ENCODE measurements at places on chromosomes 16 and 17.

- H3K36me3 ChIP-seq = no peaks in the 10 kb centered on the region
- DNase-seq = no peak
- no peak overlapping the region for H3K27ac ChIP-seq
- no peak overlapping the region for H3K4me3 ChIP-seq
- H3K27me3 ChIP-seq = no peaks in the 10 kb centered on the region
Measured at GRCh38 chr16:73483934-73484711, 436.2 kb upstream of the ZFHX3 start.

DNA sequence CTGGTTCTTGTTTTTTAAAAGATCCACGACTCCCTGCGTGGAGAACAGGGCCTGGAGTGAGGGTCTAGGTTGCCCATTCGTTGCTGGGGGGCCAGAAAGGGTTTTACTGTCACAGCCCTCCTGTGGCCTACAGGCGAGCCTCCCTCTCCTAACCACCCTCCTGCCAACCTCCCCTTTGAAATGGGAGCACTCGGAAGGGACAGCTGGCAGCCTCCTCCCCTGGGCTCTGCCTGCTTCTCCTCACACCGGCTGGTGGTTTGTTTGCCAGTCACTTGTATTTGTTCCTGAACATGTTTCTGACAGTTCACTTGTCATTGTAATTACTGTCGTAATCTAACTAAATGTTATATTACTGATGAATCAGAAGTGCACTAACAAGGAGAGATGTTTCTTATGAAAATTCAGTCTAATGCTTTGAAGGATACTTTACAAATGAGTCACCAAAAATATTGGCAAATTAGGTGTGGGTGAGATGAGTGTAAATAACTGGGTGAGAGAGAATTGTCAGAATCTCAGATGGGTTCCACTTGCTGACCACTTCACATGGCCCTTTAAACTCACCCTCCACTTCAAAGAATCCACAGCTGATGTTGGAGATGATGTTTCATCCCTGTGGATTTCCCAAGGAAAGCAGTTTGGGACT is 2.7 kb upstream of the SPPL2C start:
- DNase-seq = no peak
- no peaks in the 10 kb centered on the region for H3K36me3 ChIP-seq
- peaks cover 52% of the 10 kb centered on the region for H3K27me3 ChIP-seq
- H3K27ac ChIP-seq = no peak overlapping the region

DNA sequence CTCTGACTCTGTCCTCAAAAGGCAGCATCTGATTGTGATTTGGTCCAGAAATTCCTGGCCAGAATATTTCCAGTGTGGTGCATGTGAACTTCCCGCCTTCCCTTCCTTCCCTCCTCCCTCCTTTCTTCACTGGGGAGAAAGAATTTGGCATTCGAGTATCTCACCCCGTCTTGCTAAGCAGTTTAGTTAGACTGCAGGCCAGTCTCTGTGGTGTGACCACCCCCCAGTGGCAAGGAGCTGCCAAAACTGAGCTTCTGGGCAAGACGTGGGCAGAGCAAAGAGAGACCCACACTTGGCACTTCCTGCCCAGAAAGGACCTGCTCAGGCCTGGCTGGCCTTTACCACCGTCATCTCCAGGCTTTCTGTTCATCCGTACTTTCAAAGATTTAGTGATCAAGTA is 36.4 kb downstream of the SNX20 start:
- H3K4me1 ChIP-seq = no peaks in the 10 kb centered on the region
- no peak overlapping the region for H3K4me3 ChIP-seq
- DNase-seq = no peak
- H3K27me3 ChIP-seq = no peaks in the 10 kb centered on the region
- H3K27ac ChIP-seq = no peak overlapping the region
- peaks cover 28% of the 10 kb centered on the region for H3K36me3 ChIP-seq

- no peaks in the 10 kb centered on the region for H3K36me3 ChIP-seq
- H3K4me1 ChIP-seq = peaks cover 4% of the 10 kb centered on the region
- no peak overlapping the region for H3K27ac ChIP-seq
Measured at GRCh38 chr16:85963753-85964285, 64.9 kb downstream of the IRF8 start.

DNA sequence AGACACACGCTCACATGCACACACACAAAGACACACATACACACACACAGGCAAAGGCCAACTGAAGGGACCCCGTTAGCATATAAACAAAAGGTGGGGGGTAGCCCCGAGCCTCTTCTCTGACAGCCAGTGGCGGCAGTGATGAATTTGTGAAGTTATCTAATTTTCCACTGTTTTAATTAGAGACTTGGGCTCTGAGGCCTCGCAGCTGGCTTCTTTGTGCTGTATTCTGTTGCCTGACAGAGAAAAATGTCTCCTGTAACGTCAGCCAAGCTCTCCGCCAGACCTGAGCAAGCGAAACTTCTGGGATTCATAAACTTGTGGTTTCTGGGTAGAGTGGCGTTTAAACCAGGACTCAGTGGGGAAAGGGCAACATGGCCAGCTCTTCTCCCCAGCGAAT is 113.9 kb upstream of the FOXF1 start:
- no peaks in the 10 kb centered on the region for H3K27me3 ChIP-seq

DNA sequence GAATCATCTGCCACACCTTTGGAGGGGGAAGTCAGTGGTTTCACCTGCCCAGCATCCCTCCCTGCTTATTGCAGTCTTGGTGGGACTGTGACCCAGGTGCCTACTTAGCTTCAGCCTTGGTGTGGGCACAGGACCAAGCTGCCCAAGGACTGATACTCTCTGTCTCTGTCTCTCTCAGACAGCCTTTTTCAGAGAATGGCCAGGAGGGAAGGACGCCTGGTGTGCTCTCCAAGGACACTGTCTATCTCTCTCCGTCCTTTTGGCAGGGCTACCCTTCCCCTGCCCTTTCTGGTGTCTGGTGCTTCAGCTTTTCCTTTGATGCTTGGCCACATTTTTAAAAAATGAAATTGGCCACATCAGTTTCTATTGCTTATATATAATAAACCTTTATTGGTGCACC is 19.6 kb downstream of the PIK3R6 start:
- no peaks in the 10 kb centered on the region for H3K36me3 ChIP-seq
- DNase-seq = peak; percentile 11
- peaks cover 10% of the 10 kb centered on the region for H3K4me1 ChIP-seq

DNA sequence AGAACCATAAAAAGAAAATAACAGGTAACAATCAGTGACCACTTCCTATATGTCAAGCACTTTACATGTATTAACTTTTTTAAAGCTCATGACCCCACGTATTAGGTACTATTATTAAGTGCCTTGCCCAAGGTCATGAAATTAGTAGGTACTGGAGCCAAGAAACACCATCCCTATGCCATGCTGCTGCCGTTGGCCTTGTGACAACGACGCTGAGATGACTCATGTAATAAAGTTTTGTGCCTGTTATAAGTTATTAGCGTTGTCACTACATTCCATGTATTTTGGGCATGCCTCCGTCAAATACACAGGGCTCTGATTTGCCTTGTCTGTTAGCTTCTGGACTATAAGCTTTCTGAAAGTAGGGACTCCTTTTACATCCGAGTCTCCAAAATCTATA is 1.4 kb downstream of the BBS2 start:
- H3K4me1 ChIP-seq = peaks cover 28% of the 10 kb centered on the region
- no peaks in the 10 kb centered on the region for H3K27me3 ChIP-seq
- no peaks in the 10 kb centered on the region for H3K36me3 ChIP-seq
- peak overlapping the region; percentile 96 for H3K4me3 ChIP-seq
- peak overlapping the region; percentile 94 for H3K27ac ChIP-seq

- no peaks in the 10 kb centered on the region for H3K27me3 ChIP-seq
- no peak overlapping the region for H3K4me3 ChIP-seq
- no peak overlapping the region for H3K27ac ChIP-seq
- H3K36me3 ChIP-seq = peaks cover 37% of the 10 kb centered on the region
- H3K4me1 ChIP-seq = no peaks in the 10 kb centered on the region
Measured at GRCh38 chr17:6109536-6109935, 39.4 kb downstream of the WSCD1 start.

GRCh38 chr16:76653390-76654026 is 376.3 kb downstream of the CNTNAP4 start:
- H3K4me1 ChIP-seq = no peaks in the 10 kb centered on the region
- H3K27me3 ChIP-seq = no peaks in the 10 kb centered on the region
- no peak for DNase-seq
- no peak overlapping the region for H3K4me3 ChIP-seq

DNA sequence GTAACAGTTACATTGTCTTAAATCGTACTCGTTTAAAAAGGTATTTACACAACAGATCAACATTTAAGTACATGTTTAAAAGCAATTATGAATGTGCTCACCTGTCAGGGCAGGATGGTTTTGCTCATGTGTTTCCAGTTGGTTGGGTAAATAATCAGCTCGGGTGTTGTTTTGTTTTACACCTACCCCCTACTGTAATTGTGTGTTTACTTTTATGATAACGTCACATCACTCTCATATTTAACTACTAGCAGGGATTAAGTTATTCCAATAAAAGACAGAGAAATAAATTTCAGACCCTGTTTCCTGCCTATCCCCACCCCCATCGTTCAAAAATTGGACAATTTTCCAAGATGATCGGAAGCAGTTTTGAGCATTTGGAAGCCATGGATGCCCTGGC is 390.2 kb downstream of the SEC14L1 start:
- H3K27me3 ChIP-seq = peaks cover 38% of the 10 kb centered on the region
- no peak overlapping the region for H3K27ac ChIP-seq
- H3K4me3 ChIP-seq = no peak overlapping the region
- peaks cover 11% of the 10 kb centered on the region for H3K4me1 ChIP-seq

DNA sequence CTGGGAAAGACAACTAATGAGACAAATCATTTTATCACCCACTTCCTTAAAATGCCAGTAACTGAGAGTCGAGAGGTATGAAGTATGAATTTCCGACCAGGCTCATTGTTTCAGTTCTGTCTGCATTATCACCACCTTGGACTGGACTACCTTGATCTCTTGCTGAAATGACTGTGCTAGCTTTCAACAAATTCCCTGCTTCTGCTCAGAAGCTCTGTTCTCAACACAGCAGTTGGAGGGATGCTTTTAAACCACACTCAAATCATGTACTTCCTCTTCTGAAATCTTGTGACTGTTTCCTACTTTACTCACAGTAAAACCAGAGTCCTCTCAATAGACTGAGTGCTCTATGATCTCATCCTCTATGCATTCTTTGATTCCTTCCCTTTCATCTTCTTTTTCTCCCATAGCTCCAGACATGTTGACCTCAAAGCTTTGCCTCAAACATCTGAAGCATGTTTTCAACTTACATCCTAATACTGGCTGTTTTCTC is 195.8 kb downstream of the KCNJ2 start:
- no peak for DNase-seq
- H3K27me3 ChIP-seq = no peaks in the 10 kb centered on the region
- no peaks in the 10 kb centered on the region for H3K4me1 ChIP-seq
- no peaks in the 10 kb centered on the region for H3K36me3 ChIP-seq

DNA sequence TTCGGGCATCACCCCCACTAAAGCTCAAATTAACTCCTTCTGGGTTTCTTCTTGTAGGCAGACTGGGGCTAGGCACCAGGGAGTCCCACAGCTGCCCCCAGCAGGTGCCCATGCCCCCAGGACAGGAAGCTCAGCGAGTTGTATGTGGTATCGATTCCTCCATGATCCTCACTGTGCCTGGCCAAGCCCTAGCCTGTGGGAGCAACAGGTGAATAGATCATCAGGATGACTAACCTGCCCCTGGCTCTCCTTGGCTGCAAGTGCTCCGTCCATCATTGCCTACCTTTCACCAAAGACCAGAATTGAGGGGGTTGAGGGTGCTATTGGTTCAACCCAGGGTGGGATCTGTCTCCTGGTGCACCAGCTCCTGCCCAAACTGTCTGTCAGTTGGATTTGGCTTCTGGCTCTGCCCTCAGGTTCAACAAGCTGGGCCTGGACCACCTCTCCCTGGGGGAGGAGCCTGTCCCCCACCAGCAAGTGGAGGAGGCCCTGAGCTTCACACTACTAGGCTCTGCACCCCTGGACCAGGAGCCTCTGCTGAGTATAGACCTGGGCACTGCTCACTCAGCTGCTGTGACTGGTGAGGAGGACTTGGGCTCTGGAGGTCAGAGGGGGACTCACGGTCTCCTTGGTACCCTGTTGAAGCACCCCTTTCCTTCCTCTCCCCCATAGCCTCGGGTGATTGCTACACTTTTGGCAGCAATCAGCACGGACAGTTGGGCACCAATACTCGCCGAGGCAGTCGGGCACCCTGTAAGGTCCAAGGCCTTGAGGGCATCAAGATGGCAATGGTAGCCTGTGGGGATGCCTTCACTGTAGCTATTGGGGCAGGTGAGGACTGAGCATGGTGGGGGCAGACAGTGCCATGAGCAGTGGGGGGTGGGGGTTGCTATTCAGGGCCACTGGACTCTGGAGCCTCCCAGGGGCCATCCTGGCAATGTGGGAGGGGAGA is 3.1 kb upstream of the TRAF4 start:
- H3K4me1 ChIP-seq = peaks cover 23% of the 10 kb centered on the region
- DNase-seq = no peak
- no peaks in the 10 kb centered on the region for H3K27me3 ChIP-seq

DNA sequence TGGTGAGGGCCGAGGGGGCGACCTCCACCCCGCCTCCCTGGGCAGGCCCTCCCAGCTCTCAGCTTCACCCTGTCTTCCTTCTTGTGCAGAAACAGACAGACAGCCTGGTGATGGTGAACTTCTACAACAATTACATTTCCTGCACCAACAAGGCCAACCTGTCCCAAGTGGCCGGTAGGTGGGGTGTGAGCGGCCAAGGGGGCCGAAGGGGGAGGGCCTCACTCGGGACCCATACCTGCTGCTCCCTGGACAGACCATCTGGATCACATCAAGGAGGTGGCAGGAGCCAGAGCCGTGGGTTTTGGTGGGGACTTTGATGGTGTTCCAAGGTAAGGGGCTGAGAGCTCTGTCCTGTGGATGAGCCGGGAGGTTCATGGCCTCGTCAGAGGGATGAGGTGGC is 20.1 kb downstream of the CHMP1A start:
- no peaks in the 10 kb centered on the region for H3K36me3 ChIP-seq
- H3K4me3 ChIP-seq = no peak overlapping the region
- no peak for DNase-seq
- H3K27me3 ChIP-seq = peaks cover 43% of the 10 kb centered on the region
- H3K27ac ChIP-seq = no peak overlapping the region

DNA sequence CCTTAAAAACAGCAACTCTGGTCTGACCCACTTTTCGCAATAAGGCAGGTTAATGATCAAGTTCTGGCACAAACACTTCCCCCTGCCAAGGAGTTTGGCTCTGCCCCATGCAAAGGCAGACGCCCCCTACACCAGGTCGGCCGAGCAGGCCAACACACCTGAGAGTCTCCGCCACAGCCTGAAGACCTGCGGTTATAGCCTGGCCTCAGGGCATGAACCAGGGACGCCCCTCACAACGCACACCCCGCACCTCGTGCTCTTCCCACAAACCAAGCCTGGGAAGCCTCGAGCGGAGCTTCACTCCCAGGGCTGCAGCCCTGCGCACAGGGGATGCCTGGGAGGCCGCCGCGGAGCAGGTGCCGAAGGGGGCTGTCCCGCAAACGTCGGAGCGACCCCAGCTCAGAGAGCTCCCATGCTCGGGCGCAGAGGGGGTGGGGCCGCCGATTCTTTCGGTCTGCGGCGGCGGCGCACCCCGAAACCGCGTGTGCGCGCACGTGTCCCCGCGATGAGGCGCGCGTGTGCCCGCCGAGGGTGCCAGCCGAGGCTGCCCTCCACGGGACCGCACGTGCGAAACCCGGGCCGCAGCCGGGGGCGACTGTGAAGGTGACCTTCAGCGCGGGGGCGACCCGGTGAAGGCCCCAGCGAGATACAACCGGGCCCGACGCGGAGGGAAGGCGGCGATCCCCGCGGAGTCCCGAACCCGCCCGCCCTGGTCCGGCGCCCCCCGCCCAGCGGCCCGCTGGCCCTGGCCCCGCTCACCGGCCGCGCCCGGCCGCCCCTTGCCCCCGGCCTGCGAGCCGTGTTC is 559 bp downstream of the CLUH start:
- H3K27ac ChIP-seq = peak overlapping the region; percentile 77
- H3K4me1 ChIP-seq = peaks cover 5% of the 10 kb centered on the region
- DNase-seq = no peak
- H3K4me3 ChIP-seq = peak overlapping the region; percentile 94
- no peaks in the 10 kb centered on the region for H3K27me3 ChIP-seq
